ENCODE measurements at places on chromosomes 6 and 20.

DNA sequence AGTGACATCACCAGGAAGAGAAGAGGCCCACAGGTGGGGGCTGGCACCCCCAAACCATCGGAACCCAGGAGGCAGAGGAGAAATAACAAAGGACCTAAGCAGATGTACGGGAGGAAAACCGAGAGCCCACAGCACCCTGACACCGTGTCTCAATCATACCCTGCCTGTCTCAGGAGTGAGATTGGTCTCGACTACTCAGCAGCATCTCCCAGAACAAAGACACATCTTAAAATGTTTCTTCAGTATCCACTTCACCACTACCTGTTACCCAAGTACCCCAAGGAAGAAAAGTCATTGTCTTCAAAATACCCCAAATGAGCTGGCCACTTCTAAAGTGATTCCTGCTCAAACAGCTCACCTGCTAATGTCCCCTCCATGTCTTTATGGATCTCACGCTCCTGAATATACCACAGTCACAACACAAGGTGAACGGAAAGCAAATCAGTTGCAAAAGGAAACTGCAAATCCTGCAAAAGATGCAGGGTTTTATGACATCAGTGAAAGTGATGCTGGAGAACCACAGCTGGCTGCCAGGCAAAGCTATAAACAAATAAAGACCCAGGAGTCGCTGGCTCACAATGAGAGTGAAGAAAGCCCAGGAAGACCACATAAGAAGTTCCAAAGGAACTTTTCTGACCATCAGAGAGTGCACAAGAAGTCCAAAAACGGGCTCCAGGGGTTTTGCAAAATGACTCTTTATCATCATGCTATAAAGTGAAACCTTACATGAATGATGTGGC is 44.1 kb downstream of the PREX1 start:
- DNase-seq, result no peak

DNA sequence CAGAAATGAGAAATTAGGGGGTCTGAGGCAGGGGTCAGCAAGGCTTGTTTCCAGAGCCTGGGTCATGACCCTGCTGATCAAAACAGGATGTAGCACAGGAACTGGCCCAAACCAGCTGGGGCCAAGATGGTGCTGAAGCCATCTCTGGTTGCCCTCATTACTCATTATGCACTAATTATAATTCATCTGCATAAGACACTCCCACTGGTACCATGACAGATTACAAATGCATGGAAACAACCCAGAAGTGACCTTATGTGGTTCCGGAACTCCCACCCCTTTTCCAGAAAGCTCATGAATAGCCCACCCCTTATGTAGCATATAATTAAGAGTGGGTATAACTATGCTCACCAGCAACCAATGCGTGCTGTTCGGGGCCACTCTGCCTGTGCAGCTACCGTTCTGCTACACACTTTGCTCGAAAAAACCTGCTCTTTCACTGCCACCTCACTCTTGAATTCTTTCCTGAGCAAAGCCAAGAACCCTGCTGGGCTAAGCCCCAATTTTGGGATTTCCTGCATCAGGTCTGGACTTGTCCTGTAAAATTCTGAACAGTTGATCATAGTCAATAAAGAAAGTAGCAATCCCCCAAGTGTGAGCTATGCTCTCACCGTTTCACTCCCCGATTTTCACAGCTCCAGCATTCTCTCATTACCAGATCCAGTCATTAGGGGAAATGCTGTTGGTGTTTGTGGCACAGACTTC is 122.3 kb downstream of the WDR27 start:
- DNase-seq, result no peak

DNA sequence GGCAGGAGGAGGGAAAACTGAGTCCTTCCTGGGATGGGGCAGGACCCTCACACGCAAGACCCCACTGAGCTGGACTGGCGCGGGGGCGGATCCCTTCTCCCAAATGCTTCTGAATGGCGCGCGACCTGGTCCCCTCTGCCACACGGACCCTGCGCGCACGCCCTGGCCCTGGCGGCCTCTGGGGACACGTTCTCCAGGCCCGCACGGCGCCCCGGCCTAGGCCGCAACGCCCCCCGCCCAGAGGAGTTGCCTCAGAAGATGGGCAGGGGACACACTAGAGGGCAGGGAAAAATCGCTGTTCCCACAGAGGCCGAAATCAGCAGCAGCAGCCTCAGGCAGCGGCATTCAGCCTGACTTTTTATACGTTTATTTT is 45.2 kb upstream of the OSTM1 start:
- no peak for DNase-seq

- no peak for DNase-seq
Observed at GRCh38 chr20:49631061-49631716, 63.3 kb upstream of the PTGIS start.

DNA sequence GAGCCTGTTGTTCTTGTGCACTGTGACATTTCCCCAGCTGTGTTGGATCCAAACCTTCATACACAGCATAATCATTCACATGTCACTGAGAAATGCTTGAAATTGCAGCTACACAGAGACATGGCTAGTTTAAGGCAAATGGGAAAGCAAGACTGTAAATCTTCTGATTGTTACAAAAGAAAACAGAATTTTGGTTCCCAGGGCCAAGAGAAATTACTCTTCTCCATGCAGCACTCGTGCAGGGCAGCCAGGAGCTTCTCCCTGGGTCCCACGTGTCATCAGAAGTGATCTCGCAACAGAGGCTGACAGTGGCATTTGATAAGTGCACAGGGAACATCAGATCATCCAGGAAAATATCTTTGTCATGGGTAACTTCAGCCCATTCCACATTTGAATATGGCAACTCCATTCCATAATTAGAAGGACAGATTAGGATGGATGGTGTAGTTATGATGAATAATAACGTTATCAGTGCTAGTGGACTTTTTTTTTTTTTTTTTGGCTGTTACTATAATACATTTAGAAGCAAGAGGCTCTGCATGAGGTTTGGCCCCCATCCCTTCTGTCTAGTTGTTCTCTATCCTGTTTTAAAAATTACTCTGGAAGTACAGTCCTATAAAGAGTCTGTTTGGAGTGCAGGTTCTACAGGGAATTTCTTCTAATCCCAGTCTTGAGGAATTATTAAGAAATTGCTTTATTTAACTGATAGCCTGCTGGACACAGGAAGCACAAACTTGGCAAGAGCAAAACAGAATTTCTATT is 571.0 kb upstream of the NOX3 start:
- no peak for DNase-seq

- no peak for DNase-seq
Observed at GRCh38 chr6:47248446-47248845, 61.3 kb downstream of the TNFRSF21 start.

DNA sequence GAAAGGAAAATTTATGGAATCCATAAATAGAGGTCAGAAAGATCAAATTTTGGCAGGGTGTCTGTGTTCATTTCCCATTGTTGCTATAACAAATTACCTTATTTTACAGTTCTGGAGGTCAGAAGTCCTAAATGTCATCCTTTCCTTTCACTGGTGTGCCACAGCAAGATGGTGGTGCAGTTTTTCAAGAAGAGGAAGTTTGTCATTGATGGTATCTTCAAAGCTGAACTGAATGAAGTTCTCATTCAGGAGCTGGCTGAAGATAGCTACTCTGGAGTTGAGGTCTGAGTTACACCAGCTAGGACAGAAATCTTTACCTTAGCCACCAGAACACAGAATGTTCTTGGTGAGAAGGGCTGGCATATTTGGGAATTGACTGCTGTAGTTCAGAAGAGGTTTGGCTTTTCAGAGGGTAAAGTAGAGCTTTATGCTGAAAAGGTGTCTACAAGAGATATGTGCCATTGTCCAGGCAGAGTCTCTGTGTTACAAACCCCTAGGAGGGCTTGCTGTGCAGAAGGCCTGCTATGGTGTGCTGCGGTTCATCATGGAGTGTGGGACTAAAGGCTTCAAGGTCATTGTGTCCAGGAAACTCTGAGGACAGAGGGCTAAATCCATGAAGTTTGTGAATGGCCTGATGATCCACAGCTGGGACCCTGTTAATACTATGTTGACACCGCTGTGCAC is 7.2 kb upstream of the CCNC start:
- DNase-seq, result no peak

GRCh38 chr6:144140867-144141266 is 9.4 kb upstream of the STX11 start:
- no peak for DNase-seq

- no peak for DNase-seq
Observed at GRCh38 chr6:5204376-5204775, 56.4 kb downstream of the LYRM4 start.

GRCh38 chr6:144406796-144407195 is 121.7 kb downstream of the UTRN start:
- DNase-seq, result no peak

DNA sequence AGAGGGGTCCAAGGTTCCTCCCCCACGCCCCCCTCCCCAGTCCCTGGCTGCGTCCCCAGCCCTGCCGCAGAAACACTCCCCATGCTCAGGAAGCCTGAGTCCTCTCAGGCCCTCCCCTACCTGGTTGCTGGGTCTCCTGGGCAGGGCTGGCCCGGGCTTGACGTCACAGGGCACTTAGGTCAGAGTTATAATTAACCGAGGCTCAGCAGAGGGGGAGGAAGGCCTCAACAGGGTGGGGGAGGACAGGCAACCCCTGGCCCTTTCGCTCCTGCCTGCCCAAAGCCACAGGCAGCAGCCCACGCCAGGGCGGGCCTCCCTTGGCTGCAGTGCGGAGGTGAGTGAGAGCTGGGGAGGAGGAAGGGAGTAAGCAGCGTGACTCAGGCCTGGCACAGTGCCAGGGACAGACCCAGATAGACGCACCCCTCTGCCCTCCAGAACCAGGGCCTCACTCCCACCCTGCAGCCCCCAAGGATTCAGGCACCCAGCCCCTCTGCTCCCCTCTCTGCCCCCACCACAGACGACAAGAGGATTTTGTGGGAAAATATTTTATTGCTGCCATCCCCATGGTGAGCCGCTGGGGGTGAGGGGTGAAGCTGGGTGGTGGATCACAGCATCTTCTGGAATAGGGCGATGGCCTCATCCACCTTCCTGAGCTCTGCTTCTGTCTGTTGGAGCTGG is at the start of gene VWA7:
Gene VWA7 (minus strand): TSS at position 340 of the 678 bp plus-strand sequence. CDS start 549 bp downstream, outside the sequence.
- peak; percentile 70 for DNase-seq

DNA sequence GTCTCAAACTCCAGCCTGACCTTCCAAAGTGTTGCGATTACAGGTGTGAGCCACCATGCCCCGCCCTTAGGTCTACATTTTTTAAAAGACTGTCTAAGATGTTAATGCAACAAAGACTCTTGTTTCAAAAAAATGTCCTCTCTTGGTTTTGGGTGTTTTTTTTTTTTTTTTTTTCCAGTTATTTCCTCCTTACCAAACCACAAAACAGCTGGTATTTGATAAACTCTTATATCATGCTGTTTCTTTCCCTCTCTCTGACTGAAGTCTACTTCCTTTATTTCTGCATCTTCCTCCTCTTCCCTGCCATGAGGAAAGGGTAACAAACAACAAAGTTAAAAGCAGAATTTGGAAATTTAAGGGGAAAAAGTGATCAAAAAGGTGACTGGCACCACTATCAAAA is 21.2 kb downstream of the STK38 start:
- DNase-seq, result no peak

DNA sequence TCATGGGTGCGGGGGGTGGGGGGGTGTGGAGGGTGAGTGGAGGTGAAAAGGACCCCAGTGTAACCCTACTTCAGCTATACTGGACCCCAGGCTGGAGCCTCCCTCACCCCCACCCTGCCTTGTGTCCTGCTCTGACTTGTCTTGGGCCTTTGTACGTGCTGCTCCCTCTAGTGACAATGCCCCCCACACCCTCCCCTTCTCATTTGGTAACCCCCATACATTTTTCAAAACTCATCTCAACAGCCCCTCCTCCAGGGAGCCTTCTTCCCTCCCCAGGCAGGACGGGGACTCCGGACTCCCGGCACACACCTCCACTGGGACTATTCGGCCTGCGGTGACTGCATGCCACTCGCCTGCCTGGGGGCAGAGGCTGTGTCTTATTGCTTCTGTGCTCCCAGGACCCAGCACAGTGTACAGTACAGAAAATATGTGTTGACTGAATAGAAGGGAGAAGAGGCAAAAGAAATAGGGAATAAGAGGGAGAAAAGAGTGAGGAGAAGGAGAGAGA is 108.2 kb downstream of the VEGFA start:
- no peak for DNase-seq

- DNase-seq, result no peak
Observed at GRCh38 chr6:42914546-42914945, 1.3 kb upstream of the PTCRA start.

DNA sequence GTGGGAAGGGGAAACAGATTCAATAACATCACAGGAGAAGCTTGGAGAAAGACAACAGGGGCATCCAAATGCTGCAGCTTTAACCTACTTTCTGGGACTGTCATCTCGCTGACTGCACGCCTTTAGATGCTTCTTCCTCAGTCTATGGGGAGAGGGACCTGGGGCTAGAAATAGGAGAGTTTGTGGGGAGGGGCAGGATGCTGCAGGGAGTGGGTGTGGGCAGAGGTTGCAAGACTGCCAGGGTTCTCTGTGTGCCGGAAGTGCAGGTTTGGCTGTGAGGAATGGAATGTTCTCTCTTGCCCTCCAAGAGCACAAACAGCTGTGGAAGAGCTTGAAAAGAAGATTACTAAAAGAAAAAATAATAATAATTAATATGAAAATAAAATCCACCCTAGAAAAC is 93.2 kb downstream of the FOXO3 start:
- DNase-seq, result no peak

- no peak for DNase-seq
Observed at GRCh38 chr6:53162606-53163005, 14.0 kb upstream of the GCM1 start.

DNA sequence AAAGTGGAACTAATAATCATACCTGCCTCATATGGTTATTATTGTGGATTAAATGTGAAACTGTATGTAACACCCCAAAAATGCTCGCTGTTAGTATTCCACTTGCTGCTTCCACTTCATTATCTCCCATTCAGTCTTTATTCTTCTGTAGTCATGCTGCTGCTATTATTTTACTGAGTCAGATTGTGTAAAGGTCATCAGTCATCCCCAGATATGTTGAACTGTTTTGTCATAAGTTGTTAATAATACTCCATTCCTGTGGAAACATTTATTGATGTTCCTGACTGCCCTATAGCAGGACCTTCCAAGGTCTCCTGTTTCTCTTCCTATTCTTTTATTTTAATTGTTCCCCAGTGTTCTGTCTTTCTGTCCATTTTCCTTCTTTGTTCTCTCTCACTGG is 1148.3 kb downstream of the EPHA7 start:
- DNase-seq, result no peak

DNA sequence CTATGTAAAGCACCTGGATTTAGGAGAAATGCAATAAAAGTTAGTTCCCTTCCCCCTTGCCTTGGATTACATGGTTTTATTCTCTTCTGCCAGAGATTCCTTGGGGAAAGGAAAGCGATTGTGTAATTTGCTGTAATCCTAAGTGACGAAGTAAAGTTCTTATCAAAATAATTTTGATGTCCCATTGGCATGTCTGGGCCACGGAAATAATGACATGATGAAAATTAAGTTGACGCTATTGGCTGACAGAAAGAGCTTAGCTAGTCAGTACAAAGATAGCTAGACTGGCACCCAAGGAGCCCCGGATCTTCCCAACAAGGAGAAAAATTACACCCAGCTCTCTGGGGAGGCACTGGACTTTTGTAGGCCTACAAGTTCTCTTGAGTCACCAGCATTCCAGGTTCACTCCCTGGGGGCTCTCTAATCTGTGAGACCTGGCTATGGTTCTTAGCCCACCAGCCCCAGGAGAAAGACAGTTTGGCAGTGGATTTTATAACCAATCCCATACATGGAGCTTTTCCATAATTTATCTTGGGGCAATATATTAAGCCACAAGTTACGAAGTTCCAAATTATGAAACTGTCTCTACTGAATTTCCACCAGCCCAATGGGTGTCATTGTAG is 59.9 kb downstream of the FOXA2 start:
- DNase-seq, result no peak

Data from stimulated activated CD4-positive, alpha-beta T cell treated with anti-CD3 and anti-CD28 coated beads, TNF-alpha, amount 100 ng/mL, for 1 hour (primary cell).